ENCODE measurements at places on chromosomes 1 and 21. TPM values are rescaled to one million over a fixed set of nuclear protein-coding genes. Genes with fewer than 3 reads are reported as not detected.

PTGER3 gene
- 1.1 TPM for polyA plus RNA-seq

TIE1 gene
- polyA plus RNA-seq, result 37.6 TPM

EIF2D gene
- 15.6 TPM for polyA plus RNA-seq

GRCh38 chr1:1788646-1789431, 10.6 kb upstream of the NADK start:
- no peak overlapping the region for H3K27ac ChIP-seq
- no peak for DNase-seq
- H3K27me3 ChIP-seq, result no peaks in the 10 kb centered on the region
- peaks cover 18% of the 10 kb centered on the region for H3K4me1 ChIP-seq
- H3K36me3 ChIP-seq, result peaks cover 6% of the 10 kb centered on the region

GRCh38 chr1:182622901-182623528, 18.8 kb upstream of the RGS16 start:
- H3K27ac ChIP-seq, result peak overlapping the region; percentile 64
- H3K36me3 ChIP-seq, result no peaks in the 10 kb centered on the region

- DNase-seq, result no peak
- H3K4me1 ChIP-seq, result no peaks in the 10 kb centered on the region
- no peaks in the 10 kb centered on the region for H3K36me3 ChIP-seq
- H3K4me3 ChIP-seq, result no peak overlapping the region
- H3K27me3 ChIP-seq, result no peaks in the 10 kb centered on the region
These were observed 58.7 kb upstream of the RGS1 start for GRCh38 chr1:192516776-192517297.

GRCh38 chr1:41735139-41735538, 183.6 kb downstream of the HIVEP3 start:
- no peak overlapping the region for H3K4me3 ChIP-seq
- peaks cover 36% of the 10 kb centered on the region for H3K4me1 ChIP-seq
- no peak for DNase-seq
- H3K36me3 ChIP-seq, result no peaks in the 10 kb centered on the region

DNA sequence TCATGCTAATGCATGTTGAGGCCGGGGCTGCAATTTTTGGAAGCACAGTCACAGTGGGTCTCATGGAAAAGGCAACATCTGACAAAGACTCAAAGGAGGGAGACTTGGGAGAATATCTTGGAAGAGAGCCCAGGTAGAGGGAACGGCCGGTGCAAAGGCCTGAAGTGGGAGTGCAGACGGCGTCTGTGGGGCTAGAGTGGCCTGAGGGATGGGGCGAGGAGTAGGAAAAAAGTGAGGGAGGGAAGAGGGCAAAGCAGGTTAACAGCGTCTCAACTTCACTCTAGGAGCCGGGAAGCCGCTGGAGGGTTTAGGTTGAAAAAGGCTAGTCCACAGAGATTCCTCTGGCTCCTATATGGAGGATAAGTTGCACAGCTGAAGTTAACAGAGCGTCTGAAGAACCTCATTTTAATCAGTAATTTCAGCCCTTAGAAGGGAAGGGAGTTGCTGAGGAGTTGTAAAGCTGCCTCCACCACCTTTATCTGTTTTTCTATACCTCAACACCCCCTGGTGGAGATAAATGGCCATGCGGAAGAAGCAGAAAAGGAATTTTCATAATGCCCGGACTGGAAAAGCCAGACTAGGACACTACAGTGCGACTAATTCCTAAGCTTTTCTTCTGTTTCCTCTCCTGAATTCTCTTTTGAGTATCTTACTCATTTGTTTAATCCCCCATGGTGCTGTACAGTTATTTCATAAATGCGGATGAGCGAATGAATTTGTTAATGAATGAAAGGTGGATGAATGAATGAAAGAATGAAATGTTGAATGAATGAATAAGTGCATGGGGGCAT, 78.7 kb upstream of the ZNF281 start:
- H3K27me3 ChIP-seq, result no peaks in the 10 kb centered on the region
- no peaks in the 10 kb centered on the region for H3K36me3 ChIP-seq
- H3K4me1 ChIP-seq, result no peaks in the 10 kb centered on the region
- H3K27ac ChIP-seq, result no peak overlapping the region
- DNase-seq, result no peak

GRCh38 chr1:41657679-41658295, 173.3 kb upstream of the EDN2 start:
- DNase-seq, result no peak
- H3K4me1 ChIP-seq, result peaks cover 7% of the 10 kb centered on the region
- no peak overlapping the region for H3K27ac ChIP-seq
- no peak overlapping the region for H3K4me3 ChIP-seq

- no peak overlapping the region for H3K27ac ChIP-seq
- no peaks in the 10 kb centered on the region for H3K4me1 ChIP-seq
- no peak for DNase-seq
- H3K36me3 ChIP-seq, result no peaks in the 10 kb centered on the region
- H3K27me3 ChIP-seq, result no peaks in the 10 kb centered on the region
These were observed 1.7 kb downstream of the MYOCOS start for GRCh38 chr1:171623651-171624331.

DNA sequence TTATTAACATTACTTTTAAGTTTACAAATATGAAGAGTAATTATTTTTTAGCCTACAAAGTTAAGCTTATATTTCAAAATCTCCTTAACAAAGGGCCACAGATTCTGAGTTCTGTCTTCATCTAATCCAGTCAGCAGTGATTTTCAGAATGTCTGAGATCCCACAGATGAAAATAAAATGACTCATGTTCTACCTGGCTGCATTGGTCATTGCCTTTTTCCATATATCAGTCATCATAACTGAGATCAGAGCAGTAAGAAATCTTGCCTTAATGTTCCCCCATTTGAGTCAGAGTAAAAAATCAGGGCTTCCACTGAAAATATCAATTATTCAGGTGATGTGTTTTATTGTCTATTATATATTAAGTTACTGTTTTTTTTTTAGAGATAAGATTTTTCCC, 416.1 kb downstream of the MRPL39 start:
- no peak overlapping the region for H3K4me3 ChIP-seq
- H3K27ac ChIP-seq, result no peak overlapping the region
- H3K4me1 ChIP-seq, result peaks cover 5% of the 10 kb centered on the region

DNA sequence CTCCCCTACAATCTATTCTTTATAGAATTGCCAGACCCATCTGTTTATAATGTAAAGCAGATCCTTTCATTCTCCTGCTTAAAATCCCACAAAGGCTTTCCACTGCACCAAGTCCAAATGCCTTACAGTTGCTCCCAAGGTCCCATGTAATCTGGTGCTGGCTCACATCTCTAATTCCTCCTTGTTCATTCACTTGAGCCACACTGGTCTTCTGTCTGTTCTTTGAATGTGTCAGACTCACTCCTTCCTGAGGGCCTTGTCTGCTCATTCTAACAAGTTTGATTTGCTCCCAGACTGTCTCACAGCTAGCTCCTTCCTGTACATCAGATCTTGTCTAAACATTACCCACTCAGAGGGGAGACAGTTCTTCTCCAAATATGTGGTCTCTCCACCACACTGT, 38.9 kb downstream of the ALG14 start:
- no peak for DNase-seq
- no peaks in the 10 kb centered on the region for H3K36me3 ChIP-seq
- H3K4me1 ChIP-seq, result no peaks in the 10 kb centered on the region
- H3K4me3 ChIP-seq, result no peak overlapping the region
- H3K27ac ChIP-seq, result no peak overlapping the region
